ENCODE measurements at places on chromosomes 3 and 15.

DNA sequence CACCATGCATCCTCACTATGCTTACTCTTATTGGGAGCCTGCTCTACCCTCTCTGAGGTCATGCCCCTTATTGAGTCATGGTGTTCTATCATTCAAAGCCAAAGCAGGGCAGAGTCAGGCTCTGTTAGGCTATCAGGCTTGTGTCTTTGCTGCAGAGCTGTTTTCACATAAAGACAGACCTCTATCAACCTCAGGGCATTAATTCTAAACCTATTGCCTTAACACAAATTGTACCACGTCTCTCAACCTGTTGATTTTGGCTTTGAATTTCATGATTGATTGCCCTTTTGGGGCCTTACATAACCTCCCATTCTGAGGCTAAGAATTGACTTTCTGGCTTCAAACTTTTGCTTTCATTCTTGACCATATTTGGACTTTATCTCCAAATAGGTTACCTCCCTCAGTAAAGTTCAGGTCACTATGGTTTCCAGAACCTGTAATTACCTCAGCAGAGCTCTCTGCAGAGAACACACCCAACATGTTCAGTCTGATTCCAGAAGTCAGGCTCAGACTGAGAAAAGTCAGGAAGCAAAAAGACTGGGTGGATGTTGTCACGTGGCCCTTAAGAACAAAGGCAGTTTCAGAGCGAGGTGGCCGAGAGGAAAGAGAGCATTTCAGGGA is 221.4 kb upstream of the NANOGP8 start:
- H3K4me1 ChIP-seq = peaks cover 43% of the 10 kb centered on the region
- DNase-seq = no peak
- no peak overlapping the region for H3K4me3 ChIP-seq
- H3K27ac ChIP-seq = peak overlapping the region; percentile 5

GRCh38 chr3:35426366-35426958 is 212.9 kb upstream of the ARPP21 start:
- no peak overlapping the region for H3K27ac ChIP-seq
- no peak overlapping the region for H3K4me3 ChIP-seq
- no peaks in the 10 kb centered on the region for H3K4me1 ChIP-seq
- no peak for DNase-seq

DNA sequence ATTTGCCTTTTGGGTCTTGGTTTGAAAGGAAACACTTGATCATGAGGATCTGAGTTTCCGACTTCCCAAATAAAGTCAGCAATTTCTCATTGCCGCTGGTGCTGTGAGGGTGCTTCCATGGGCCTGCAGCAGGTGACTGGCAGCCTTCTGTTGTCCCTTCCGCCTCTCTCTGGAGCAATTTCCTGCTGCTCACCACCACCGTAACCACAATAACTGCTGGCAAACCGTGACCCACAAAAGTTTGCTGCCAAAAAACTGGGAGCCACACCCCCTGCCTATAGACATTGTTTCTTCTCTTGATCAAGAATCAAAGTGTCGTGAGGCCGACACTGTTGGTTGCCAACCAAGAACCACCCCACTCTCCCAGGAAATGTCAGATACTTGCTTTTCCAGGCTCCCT is 164.0 kb downstream of the NR2F2 start:
- H3K27ac ChIP-seq = no peak overlapping the region
- no peaks in the 10 kb centered on the region for H3K27me3 ChIP-seq
- no peak for DNase-seq
- H3K4me1 ChIP-seq = no peaks in the 10 kb centered on the region
- H3K36me3 ChIP-seq = no peaks in the 10 kb centered on the region
- no peak overlapping the region for H3K4me3 ChIP-seq

- no peak overlapping the region for H3K27ac ChIP-seq
- no peak overlapping the region for H3K4me3 ChIP-seq
- H3K27me3 ChIP-seq = no peaks in the 10 kb centered on the region
- DNase-seq = no peak
These were observed 312.4 kb upstream of the SEMA6D start for GRCh38 chr15:47404877-47405276.

DNA sequence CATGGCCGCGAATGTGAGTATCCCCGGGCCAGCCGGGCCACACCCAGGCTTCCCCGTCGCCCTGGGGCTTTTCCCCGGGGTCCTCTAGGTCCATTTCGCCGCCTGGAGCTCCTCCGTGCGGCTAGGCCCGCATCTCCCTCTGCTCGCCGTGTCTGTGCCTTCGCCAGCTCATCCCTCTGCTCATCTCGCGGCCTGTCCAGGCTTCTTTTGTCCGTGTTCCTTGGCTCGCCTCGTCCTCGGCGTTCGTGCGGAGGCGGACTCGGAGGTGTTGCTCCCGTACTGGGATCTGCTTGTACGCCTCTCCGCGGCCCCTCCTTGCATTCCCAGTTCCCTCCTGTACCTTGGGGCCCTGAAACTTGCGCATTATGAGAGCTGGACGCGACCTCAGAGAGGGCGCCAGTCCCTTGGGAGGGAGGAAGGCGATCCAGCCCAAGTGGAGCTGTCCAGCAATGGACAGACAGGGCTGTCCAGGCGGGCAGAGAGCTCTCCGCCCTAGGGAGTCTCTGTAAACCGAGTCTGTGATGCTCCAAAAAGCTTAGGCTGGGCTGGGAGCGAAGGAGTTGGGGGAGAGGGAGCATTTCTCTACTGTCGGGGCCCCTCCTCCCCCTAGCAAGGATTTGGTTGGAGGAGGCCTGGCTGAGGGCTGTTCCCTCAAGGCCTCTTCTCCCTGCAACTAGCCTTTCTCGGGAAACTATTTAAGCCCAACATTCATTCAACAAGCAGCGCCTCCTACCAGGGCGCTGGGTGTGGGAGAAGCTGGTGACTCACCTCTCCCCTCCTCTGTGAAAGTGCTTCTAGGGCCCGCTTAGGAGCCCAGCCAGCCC is 553 bp downstream of the TMEM43 start:
- H3K27me3 ChIP-seq = no peaks in the 10 kb centered on the region
- H3K36me3 ChIP-seq = no peaks in the 10 kb centered on the region
- DNase-seq = peak; percentile 94
- H3K27ac ChIP-seq = peak overlapping the region; percentile 94
- H3K4me3 ChIP-seq = peak overlapping the region; percentile 95

GRCh38 chr15:76401285-76401684 is 64.7 kb downstream of the ISL2 start:
- H3K4me3 ChIP-seq = no peak overlapping the region
- no peak for DNase-seq
- no peaks in the 10 kb centered on the region for H3K27me3 ChIP-seq
- no peak overlapping the region for H3K27ac ChIP-seq
- H3K36me3 ChIP-seq = no peaks in the 10 kb centered on the region

- H3K4me3 ChIP-seq = no peak overlapping the region
- no peak overlapping the region for H3K27ac ChIP-seq
- H3K36me3 ChIP-seq = no peaks in the 10 kb centered on the region
These were observed 96.7 kb downstream of the CD47 start for GRCh38 chr3:107994181-107994580.

GRCh38 chr3:15497964-15498363 is 23.5 kb downstream of the COLQ start:
- H3K27me3 ChIP-seq = no peaks in the 10 kb centered on the region
- no peak overlapping the region for H3K27ac ChIP-seq
- no peak overlapping the region for H3K4me3 ChIP-seq
- no peak for DNase-seq
- H3K36me3 ChIP-seq = no peaks in the 10 kb centered on the region

GRCh38 chr15:57586661-57587424 is 4.9 kb upstream of the MYZAP start:
- DNase-seq = no peak
- H3K4me1 ChIP-seq = peaks cover 23% of the 10 kb centered on the region
- H3K27me3 ChIP-seq = no peaks in the 10 kb centered on the region
- no peak overlapping the region for H3K27ac ChIP-seq
- H3K4me3 ChIP-seq = no peak overlapping the region
- H3K36me3 ChIP-seq = no peaks in the 10 kb centered on the region

DNA sequence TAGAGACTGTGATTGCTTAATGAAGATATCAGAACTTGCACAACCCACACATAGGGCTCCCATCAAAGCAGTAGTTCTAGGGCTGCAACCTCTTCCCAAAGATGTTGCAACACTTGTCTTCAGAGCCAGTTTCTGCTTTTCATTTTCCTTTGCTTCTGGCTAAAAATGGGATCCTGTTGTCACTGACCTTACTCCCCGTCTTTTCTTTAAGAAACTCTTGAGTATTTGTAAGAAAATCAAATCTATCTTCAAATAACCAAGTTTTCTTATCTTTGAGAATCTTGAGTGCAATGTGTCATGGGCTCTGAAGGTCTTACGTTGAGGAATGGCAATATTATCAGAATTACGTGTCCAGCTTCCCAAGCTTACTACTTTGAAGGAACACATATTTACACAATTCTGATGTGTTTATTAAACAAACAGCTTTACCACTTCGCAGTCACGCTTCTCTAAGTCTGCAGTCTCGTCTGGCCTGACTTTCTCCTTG is 24.1 kb downstream of the CACNA1D start:
- H3K27me3 ChIP-seq = no peaks in the 10 kb centered on the region
- no peak overlapping the region for H3K27ac ChIP-seq
- no peaks in the 10 kb centered on the region for H3K4me1 ChIP-seq
- no peak for DNase-seq
- H3K4me3 ChIP-seq = no peak overlapping the region
- no peaks in the 10 kb centered on the region for H3K36me3 ChIP-seq

DNA sequence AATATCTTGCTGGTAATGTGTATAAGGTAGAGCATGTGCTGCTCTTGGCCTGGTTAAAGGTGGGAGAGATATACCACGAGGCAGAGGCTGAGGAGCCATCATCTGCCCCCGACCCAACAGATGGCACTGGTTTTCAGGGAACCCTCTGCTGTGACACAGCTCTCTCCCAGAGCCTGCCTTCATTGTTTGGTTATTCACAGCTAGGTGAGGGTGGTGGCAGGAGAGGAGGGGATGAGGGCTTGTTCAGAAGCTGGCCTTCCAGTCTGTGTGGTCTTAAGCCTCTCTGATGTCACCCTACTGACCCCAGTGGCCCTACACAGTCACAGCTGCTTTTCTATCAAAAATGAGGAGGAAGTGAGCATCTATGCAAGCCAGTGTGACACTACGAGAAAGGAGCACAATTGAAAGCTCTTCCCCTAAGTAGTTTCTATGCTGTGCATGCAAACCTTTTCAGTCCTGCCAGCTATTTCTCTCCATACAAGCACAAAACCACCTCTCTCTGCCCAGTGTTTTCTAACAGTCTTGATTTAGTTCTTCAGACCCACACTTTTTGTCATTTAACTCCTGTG is 258.4 kb upstream of the AGTR1 start:
- H3K4me3 ChIP-seq = no peak overlapping the region
- no peaks in the 10 kb centered on the region for H3K36me3 ChIP-seq
- H3K27ac ChIP-seq = no peak overlapping the region
- H3K27me3 ChIP-seq = no peaks in the 10 kb centered on the region
- no peak for DNase-seq

DNA sequence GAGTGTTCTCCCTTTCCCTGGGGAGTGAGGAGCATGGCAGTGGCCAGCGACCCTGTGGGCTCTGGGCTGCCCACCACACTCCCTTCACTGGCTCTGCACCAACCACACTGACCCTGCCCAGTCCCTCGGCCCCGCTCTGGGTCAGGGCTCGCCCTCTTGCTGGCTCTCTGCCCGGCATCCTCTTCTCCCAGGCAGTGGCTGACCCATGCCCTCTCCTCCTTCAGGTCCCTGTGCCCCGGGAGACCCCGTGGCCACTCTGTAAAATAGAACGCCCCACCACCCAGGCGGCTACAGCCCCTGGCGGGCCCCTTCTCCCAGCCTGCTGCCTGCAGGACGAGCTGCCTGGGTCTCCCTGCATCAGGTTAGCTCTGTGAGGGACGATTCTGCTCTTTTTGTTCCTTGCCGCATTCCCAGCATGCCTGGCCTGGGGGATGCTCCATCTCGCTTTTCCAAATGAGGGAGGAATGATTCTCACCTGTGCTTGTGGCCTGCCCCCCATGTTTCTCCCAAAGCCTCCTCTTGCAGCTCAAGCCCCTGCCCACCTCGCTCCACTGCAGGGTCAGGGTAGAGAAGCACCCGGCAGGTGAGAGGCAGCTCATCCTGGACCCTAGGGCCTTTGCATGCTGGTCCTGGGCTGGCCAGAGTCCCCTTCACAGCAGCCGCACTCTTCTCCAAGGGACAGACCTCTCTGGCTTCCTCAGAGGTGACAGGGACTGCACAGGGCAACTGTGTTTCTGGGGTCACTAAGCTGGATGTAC is 14.5 kb upstream of the CFAP100 start:
- H3K4me1 ChIP-seq = peaks cover 12% of the 10 kb centered on the region
- H3K27ac ChIP-seq = no peak overlapping the region
- H3K27me3 ChIP-seq = no peaks in the 10 kb centered on the region
- H3K4me3 ChIP-seq = no peak overlapping the region

DNA sequence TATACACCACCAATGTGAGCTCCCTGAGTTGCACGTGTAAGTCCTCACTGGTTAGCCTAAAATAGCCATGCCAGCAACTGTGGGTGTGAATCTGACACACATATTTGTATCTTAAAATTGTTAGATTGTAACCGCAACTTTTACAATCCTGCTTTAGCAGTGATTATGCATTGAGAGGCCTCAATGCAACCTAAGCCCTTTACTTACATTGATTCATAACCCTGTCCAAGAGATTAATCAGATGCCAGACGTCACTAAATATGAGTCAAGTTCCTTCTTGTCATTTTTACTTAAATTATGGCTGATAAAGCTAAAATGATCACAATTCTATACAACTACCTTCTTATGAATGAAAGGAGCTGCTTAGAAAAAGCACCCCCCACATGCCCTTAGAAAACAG is 46.9 kb downstream of the IL17RD start:
- H3K4me1 ChIP-seq = no peaks in the 10 kb centered on the region
- H3K27ac ChIP-seq = no peak overlapping the region
- H3K4me3 ChIP-seq = no peak overlapping the region
- H3K27me3 ChIP-seq = no peaks in the 10 kb centered on the region
- H3K36me3 ChIP-seq = no peaks in the 10 kb centered on the region
- no peak for DNase-seq

- no peaks in the 10 kb centered on the region for H3K27me3 ChIP-seq
- no peak overlapping the region for H3K4me3 ChIP-seq
- H3K27ac ChIP-seq = no peak overlapping the region
- DNase-seq = no peak
These were observed 230.2 kb downstream of the P3H2 start for GRCh38 chr3:189890496-189890895.

DNA sequence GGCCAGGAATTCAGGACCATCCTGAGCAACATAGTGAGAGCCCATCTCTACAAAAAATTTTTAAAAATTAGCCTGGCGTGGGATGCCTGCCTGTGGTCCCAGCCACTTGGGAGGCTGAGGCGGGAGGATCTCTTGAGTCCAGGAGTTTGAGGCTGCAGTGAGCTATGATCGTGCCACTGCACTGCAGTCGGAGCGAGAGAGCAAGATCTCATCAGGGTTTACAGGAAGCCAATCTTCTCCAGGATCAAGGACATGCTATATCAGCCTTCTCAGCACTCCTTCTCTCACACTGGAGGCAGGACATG is 451 bp upstream of the STOML1 start:
- H3K27me3 ChIP-seq = no peaks in the 10 kb centered on the region
- peak overlapping the region; percentile 69 for H3K4me3 ChIP-seq

DNA sequence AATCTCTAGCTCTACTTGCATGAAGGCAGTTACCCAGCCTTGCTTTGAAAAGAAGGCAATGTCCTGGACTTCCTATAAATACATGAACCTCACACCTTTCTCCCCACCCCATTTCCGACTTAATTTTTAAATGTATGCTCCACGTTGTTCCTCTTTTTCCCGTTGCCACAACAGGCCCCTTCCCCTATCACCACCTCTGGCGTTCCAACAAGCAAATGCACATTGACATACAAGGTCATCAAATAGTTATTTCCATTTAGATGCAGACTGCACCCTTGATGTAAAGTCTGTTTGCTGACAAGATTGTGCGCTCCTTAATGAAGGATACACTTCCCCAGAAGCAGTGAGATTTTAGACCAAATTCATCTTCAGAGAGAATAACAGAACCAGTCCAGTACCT is 260.7 kb upstream of the UMPS start:
- no peaks in the 10 kb centered on the region for H3K36me3 ChIP-seq
- H3K27ac ChIP-seq = no peak overlapping the region
- DNase-seq = no peak
- no peaks in the 10 kb centered on the region for H3K4me1 ChIP-seq
- H3K4me3 ChIP-seq = no peak overlapping the region

All from vagina (tissue), 2 donors.